ENCODE measurements at places on chromosomes 1 and 21.

GRCh38 chr1:2228694-2229036 lies 546 bp downstream of the SKI start:
- peak overlapping the region; percentile 96 for H3K4me3 ChIP-seq
- H3K4me1 ChIP-seq: peaks cover 22% of the 10 kb centered on the region
- peaks cover 1% of the 10 kb centered on the region for H3K27me3 ChIP-seq
- peak; percentile 42 for DNase-seq

- no peak overlapping the region for H3K27ac ChIP-seq
- peaks cover 18% of the 10 kb centered on the region for H3K36me3 ChIP-seq
- no peak overlapping the region for H3K4me3 ChIP-seq
- peaks cover 10% of the 10 kb centered on the region for H3K27me3 ChIP-seq
- DNase-seq: no peak
Observed at GRCh38 chr1:65159801-65160523, 12.0 kb downstream of the AK4 start.

DNA sequence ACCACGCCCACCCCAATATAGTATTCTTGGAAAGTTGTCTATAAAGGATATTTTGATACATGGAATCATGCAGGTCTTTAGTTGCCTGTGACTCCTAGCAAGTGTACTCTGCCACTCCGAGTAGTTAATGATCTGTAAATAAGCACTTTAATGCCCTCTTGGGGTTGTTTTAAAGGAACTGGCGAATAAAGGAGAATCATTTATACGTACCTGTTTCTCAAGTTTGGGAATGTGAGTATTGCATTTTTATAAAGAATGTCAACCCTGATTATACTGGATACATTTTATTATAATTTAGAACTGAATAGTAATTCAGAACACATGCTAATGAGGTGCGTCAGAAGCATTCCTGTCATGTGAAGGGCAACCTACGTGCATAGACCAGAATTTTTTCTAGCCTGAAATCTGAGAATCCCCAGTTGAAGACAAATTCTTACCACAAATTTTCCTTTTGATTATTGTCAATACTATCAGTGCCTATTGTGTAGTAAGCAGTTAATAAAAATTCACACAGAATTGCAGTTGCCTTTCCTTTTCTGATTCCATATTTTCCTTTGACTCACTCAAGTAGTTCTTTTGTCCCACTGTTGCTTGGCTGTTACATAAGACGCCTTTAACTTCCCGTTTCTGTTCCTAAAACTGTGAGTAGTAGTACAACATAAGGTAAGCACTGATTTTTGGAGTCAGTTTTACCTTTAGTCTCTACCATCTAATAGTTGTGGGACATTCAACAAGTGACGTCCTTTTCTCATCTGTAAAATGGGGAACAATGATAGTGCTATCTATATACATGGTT lies 5.1 kb downstream of the AHCYL1 start:
- no peak for DNase-seq
- peaks cover 15% of the 10 kb centered on the region for H3K36me3 ChIP-seq
- H3K27me3 ChIP-seq: no peaks in the 10 kb centered on the region
- H3K4me1 ChIP-seq: peaks cover 51% of the 10 kb centered on the region
- no peak overlapping the region for H3K27ac ChIP-seq

DNA sequence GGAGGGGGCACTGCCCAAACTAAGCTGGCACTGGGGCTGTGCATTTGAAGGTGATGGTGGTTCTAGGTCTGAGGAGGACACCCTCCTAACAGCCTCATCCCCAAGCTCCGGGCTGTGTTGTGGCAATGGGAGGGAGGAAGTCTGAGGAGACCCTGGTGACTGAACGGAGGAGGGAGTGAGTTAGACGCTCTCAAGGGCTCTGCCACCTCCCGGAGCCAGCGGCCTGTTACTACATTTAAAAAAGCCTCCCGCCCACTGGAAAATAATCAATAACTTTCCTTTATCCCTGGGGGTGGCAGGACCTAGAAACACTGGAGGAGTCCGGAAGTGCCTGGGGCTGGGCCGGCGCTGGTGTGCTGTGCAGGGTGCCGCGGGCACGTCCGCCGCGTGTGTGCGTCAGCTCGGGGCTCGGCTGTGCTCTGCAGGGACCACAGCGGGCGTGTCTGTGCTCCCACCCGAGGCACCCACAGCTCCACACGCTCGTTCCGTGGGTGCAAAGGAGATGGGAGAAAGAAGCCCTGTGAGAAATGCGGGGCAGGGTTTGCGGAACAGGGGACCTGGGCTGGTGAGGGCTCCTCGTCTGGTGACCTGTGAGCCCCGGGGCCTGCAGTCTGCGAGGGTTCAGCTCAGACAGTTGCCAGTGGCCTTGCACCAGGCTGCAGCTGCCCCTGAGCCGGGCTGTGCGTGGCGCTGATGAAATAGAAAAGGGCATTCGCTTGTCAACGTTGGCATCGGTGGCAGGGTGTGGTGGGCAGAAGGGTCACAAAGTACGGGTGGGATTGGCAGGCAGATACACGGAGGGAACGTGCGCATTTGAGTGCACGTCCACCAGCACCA lies 5.3 kb downstream of the SAMD11 start:
- H3K4me1 ChIP-seq: no peaks in the 10 kb centered on the region
- no peak for DNase-seq
- no peak overlapping the region for H3K27ac ChIP-seq
- H3K27me3 ChIP-seq: peaks cover 25% of the 10 kb centered on the region
- no peak overlapping the region for H3K4me3 ChIP-seq
- no peaks in the 10 kb centered on the region for H3K36me3 ChIP-seq

- H3K36me3 ChIP-seq: peaks cover 15% of the 10 kb centered on the region
- no peak overlapping the region for H3K4me3 ChIP-seq
- peaks cover 52% of the 10 kb centered on the region for H3K4me1 ChIP-seq
Observed at GRCh38 chr1:24526045-24526444, 23.4 kb downstream of the RCAN3 start.

DNA sequence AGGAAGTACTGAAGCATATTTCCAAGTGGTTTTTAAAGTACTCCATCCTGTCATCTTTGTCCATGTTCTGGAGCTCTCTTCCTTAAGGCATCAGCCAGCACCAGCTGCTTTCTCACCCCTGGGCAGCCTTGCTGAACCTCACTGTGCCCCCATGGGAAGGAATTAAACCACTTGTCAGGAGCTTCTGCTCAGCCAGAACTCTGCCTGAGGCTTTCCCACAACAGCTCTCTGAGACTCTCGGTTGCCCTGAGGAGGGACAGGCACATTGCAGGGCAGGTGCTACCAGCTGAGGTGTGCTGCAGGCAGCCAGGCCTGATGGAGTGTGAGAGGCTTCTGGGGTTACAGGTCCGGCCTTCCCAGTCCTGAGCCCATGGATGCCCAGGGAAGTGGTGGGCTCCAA lies 30.9 kb downstream of the FAM163A start:
- no peaks in the 10 kb centered on the region for H3K4me1 ChIP-seq
- H3K27me3 ChIP-seq: no peaks in the 10 kb centered on the region
- no peak overlapping the region for H3K4me3 ChIP-seq

GRCh38 chr1:154717528-154717924 lies 109.5 kb upstream of the ADAR start:
- H3K36me3 ChIP-seq: no peaks in the 10 kb centered on the region
- no peak overlapping the region for H3K4me3 ChIP-seq
- DNase-seq: no peak
- no peak overlapping the region for H3K27ac ChIP-seq

DNA sequence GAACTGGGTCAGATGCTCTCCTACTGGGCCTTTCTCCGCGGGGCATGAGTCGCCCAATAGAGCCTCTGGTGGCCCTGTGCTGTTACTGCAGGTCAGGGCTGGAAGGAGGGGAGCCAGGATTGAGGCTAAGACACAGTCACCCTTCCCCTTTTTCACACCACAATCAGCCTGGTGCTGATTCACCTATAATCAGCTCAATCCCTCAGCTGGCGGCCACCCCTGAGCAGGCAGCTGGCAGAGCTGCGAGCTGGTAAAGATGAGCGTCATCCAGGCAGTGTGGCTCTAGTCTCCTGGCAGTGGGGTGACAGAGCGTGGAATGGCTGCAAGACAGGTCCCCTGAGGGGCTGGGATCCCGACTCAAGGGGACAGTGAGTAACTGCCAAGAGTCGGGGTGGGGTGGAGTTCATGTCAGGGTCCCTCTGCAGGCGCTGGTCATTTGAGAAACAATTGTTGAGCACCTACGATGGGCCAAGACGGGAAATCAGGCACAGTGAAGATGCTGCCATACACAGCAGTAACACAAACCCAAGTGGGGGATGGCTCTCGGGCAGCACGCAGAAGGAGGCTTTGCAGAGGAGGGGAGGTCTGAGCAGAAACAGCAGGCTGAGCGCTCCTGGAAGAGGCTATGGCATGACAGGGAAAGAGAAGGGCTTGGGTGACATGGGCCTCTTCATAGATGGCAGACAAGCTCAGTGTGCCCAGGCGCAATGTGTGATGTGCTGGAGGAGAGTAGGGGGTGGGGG lies 21.8 kb downstream of the ATF3 start:
- peaks cover 6% of the 10 kb centered on the region for H3K27me3 ChIP-seq
- peaks cover 7% of the 10 kb centered on the region for H3K4me1 ChIP-seq
- H3K27ac ChIP-seq: no peak overlapping the region
- no peak overlapping the region for H3K4me3 ChIP-seq
- peak; percentile 75 for DNase-seq
